Activated T-cell treated with anti-CD3 and anti-CD28 coated beads for 1 hour (primary cell): ENCODE measurements at places on chromosomes 1 and 21.
A peak's percentile ranks its signal among the peaks of the same experiment; 100 is the strongest.

DNA sequence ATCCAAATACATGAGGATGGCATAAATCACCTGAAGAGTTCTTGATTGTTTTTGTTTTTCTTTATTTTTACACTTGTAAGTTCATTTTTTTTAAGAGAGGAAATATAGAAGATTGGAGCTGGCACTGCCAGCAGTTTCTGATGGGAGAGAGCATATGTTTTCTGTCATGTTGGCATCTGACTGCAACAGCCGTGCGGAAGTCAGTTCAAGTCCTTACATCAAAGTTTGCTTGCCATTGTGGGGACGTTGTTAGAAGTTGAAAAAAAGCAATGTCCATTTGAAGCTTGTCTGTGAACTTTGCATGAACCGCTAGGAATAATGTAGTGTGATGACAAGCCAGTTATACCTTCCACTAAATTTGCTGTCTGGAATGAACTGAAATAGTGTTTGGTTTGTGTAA is 126.5 kb upstream of the USH2A start:
- DNase-seq = no peak

DNA sequence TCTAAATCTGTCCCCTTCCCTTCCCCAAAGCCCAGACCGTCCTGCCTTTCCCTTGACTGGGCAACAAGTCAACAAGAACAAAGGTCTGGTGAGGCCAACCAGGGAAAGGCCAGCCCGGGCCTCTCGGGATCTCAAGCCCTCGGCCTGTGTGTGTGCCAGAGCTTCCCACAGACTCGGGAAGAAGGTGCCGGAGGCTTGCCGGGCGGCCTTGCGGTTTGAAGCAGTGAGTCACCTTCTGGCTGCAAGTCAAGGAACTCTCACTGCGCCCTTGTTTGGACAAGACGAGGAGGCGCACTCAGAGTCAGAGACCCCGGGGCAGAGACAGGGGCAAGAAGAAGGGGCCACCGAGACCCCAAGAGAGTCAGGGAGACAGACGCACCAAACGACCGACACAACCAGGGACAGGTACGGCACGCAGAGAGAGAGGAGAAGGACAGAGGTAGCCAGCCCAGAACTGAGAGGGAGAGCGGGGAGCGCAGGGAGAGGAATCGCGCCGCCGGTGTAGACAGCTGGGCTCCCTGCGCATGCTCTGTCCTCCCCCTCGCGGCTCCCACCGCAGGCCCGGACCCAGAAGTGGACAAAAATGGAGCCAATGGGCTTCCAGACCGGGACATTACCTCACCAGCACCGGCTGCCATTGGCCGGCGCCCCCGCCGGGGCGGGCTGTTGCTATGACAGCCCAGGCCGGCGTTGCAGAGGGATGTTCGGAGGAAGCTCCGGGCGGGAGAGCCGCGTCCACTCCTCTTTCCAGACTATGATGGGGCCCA is 66.6 kb upstream of the LAPTM5 start:
- peak; percentile 21 for DNase-seq

- DNase-seq = peak; percentile 39
These were observed 3.3 kb upstream of the SLC45A1 start for GRCh38 chr1:8314346-8315280.

- no peak for DNase-seq
These were observed 19.0 kb downstream of the SDHC start for GRCh38 chr1:161333166-161333565.

GRCh38 chr1:22471078-22471477 is 19.4 kb downstream of the ZBTB40 start:
- no peak for DNase-seq

- no peak for DNase-seq
These were observed 1142.7 kb upstream of the NCAM2 start for GRCh38 chr21:19855522-19855921.

DNA sequence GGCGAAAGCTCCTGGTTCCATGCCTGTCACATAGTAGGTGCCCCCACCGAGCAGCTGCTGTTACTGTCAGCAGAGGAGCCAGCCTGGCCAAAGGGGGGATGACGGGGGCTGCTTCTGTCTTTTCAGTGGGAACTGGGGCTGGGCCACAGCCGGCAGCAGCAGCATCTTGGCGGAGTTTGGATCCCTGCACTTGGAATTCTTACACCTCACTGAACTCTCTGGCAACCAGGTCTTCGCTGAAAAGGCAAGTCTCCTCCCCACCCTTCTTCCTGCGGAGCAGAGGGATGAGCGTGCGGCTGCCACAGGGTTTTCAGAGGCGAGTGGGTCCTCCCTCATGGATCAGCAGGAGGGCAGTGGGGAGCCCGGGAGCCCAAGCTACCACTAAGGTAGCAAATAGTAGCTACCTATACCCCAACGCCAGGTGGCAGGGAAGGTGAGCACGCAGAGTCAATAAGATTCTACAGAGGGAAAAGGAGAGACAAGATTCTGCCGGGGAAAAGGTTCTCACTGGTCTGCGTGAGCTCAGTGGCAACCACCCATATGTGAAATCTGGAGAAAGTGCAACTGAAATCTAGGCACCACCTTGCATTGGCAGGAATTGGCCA is 41.4 kb upstream of the SELENON start:
- DNase-seq = no peak

DNA sequence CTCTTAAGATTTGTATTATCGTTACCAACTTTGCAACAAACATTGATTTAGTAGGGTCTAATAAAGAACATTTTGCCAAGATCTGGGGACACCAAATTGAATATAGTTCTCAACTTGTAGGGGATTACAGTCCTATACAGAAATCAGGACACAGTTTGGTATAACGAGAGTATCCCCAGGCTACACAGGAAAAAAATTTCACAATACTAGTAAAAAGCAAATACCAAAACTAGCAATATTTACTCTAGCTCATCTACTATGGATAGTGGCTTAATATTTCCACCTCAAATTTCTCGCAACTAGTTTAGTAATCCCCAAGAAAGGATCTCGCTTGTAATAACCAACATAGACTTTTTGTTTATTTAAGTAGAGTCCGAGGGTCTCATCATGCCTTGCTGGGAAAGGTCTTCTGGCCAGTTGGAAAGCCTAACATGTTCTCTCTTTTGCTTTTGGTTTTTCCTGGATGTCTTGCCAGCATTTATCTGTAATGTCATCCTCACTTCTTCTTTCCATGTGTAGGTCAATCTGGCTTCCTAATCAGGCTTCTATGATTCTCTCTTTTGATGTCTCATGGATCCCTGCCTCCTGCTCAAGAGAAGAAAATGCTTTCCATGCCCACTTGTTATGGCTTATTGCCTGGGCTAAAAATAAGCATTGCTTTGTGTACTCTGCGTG is 104.7 kb upstream of the KCNK2 start:
- no peak for DNase-seq

GRCh38 chr1:30988045-30988444 is 77.5 kb downstream of the PUM1 start:
- no peak for DNase-seq

DNA sequence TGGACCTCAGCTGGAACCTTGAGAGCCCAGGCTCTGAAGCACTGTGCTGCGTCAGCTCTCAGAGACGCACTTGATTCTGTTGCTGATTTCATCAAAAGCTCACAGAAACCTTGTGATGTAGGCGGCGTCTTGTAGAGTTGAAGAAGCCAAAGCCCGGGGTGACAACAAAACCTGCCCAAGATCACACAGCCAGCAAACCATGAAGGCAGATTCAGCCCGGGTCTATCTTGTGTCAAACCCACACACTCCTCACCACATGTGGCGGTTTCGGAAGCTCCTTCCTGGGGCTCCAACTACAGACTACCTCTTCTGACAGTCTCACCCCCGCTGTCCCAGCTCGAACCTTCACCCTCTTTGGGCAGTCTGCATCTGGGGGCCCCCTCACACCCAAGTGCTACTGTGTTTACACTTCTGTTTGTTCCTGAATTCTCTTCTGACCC is 50.4 kb downstream of the TENT5C start:
- DNase-seq = peak; percentile 47

GRCh38 chr1:10646347-10646861 is 150.0 kb downstream of the CASZ1 start:
- DNase-seq = no peak

DNA sequence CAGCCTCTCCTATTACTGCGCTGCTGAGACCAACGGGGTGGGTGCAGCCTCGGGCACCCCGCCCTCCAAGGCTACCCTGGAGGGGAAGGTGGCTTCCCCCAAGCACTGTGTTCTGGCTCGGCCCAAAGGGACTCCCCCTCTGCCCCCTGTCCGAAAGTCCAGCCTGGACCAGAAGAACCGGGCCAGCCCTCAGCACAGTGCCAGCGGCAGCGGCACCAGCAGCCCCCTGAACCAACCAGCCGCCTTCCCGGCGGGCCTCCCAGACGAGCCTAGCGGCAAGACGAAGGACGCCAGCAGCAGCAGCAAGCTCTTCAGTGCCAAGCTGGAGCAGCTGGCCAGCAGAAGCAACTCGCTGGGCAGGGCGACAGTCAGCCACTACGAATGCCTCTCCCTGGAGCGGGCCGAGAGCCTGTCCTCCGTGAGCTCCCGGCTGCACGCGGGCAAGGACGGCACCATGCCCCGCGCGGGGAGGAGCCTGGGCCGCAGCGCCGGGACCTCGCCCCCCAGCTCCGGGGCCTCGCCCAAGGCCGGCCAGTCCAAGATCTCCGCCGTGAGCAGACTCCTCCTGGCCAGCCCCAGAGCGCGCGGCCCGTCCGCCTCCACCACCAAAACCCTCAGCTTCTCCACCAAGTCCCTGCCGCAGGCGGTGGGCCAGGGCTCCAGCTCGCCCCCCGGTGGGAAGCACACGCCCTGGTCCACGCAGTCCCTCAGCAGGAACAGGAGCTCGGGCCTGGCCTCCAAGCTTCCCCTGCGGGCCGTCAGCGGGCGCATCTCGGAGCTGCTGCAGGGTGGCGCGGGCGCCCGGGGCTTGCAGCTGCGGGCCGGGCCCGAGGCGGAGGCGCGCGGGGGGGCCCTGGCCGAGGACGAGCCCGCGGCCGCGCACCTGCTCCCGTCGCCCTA is 533.1 kb downstream of the KIF26B start:
- DNase-seq = no peak

DNA sequence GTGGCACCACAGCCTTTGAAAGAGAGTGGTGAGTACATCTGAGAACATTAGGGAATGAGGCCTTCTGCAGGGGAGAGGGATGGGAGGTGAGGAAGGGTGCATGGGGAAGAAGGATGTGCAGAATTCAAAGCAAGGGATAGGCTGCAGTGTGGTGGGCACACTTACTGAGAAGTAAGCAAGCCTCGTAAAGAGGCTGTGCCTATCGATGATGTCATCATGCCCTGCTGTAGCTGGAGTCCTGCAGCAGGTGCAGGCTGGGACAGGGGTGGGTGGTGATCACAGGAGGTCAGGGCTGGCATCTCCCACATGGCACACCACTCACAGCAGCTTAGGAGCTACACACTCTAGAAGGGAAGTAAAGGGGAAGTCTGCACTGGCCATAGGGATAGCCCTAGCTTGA is 16.2 kb downstream of the ZSCAN20 start:
- no peak for DNase-seq
